Heart right ventricle (tissue), 16 donors: ENCODE measurements at places on chromosomes 7 and 10. TPM values are rescaled to one million over a fixed set of nuclear protein-coding genes. Genes with fewer than 3 reads are reported as not detected.

- H3K4me3 ChIP-seq = no peak overlapping the region
- no peaks in the 10 kb centered on the region for H3K27me3 ChIP-seq
- peak; percentile 21 for DNase-seq
- H3K4me1 ChIP-seq = peaks cover 16% of the 10 kb centered on the region
Measured at GRCh38 chr10:131994435-131994834, 12.7 kb upstream of the BNIP3 start.

DNA sequence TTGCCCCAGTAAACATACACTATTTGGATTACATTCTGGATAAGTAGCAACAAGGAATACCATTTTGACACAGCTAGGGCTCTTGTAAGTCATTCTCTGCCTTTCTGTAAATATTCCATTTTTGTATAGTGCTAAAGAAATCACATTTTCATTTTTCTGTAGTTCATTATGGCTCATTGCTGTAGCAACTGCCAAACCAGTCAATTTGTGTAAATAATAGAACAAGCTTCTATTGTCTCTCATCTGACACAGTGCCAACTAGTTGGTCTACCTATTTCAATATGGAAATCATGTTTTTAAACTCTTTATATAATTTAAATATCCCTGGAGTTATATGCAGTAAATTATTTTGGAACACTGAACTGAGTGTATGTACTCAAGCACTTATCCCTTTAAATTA is 193.7 kb downstream of the RELN start:
- no peaks in the 10 kb centered on the region for H3K4me1 ChIP-seq
- H3K36me3 ChIP-seq = no peaks in the 10 kb centered on the region
- no peak overlapping the region for H3K27ac ChIP-seq

- DNase-seq = no peak
- no peak overlapping the region for H3K4me3 ChIP-seq
- H3K27me3 ChIP-seq = no peaks in the 10 kb centered on the region
- H3K36me3 ChIP-seq = no peaks in the 10 kb centered on the region
Measured at GRCh38 chr10:61486738-61487396, 33.7 kb upstream of the TMEM26 start.

- H3K27ac ChIP-seq = no peak overlapping the region
- H3K27me3 ChIP-seq = peaks cover 9% of the 10 kb centered on the region
- H3K36me3 ChIP-seq = no peaks in the 10 kb centered on the region
- no peak overlapping the region for H3K4me3 ChIP-seq
- DNase-seq = no peak
- H3K4me1 ChIP-seq = no peaks in the 10 kb centered on the region
Measured at GRCh38 chr10:48213047-48213446, 61.4 kb downstream of the FRMPD2 start.

- no peak for DNase-seq
- H3K36me3 ChIP-seq = no peaks in the 10 kb centered on the region
- H3K4me1 ChIP-seq = peaks cover 13% of the 10 kb centered on the region
- no peak overlapping the region for H3K4me3 ChIP-seq
- H3K27me3 ChIP-seq = peaks cover 70% of the 10 kb centered on the region
Measured at GRCh38 chr10:42864575-42864974, 82.0 kb downstream of the BMS1 start.

DNA sequence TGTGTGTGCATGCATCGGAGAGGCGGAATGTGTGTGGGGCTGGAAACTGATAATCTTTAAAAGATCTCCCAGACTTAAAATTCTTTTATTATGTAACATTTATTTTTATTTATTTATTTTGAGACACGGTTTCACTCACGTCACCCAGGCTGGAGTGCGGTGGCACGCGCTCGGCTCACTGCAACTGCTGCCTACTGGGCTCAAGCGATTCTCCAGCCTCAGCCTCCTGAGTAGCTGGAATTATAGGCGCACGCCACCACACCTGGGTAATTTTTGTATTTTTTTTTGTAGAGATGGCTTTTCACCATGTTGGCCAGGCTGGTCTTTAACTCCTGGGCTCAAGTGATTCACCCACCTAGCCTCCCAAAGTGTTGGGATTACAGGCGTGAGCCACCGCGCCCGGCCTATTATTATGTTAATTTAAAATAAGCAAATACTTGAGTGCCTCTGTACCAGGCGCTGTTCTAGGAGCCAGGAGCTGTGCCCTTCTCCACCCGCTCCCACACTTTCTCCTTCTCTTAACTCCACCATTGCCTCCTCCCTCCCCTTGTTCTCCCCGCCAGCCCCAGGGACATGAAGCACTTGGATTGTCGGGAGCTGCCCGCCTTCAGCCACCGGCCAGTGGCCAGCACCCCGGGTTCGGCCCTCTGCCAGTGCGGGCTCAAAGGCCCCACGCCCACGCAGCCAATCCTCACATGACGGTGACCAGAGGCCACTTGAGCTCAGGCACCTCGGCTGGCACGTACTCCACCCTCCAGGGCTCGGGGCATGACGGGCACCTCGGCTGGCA is 163.6 kb downstream of the DNAJB6 start:
- no peaks in the 10 kb centered on the region for H3K4me1 ChIP-seq
- H3K36me3 ChIP-seq = no peaks in the 10 kb centered on the region
- peaks cover 21% of the 10 kb centered on the region for H3K27me3 ChIP-seq
- H3K27ac ChIP-seq = no peak overlapping the region
- no peak for DNase-seq

- no peak overlapping the region for H3K27ac ChIP-seq
- H3K4me1 ChIP-seq = no peaks in the 10 kb centered on the region
- H3K27me3 ChIP-seq = no peaks in the 10 kb centered on the region
- no peak for DNase-seq
Measured at GRCh38 chr7:10579561-10579960, 394.1 kb upstream of the PHF14 start.

DNA sequence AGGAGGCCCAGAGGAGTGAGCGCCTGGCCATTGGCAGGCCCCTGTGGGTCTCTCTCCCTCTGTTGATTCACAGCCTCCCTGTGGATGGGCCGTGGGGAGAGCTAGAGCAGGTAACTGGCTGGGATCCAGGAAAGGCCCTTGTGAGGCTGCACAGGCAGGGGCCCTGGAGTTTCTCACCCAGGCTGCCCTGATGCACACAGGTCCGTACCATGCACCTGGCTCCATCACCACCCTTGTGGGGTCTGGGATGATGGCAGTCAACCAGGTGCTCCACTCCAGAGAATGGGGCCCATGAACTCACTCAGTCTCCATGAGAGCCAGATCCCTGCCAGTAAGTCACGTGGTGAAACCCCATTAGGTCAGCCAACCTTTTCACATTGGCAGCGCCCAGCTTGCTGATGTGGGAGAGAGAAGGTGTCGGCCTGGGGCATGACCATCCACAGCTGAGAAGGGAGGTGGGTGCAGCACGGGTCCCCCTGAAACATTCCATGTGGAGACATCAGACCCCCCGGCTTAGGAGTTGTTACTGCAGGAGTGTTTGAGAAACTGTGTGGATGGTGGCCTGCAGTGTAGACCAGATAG is 320.8 kb downstream of the ADARB2 start:
- peaks cover 51% of the 10 kb centered on the region for H3K27me3 ChIP-seq
- no peak overlapping the region for H3K4me3 ChIP-seq
- H3K36me3 ChIP-seq = no peaks in the 10 kb centered on the region
- peaks cover 5% of the 10 kb centered on the region for H3K4me1 ChIP-seq
- no peak for DNase-seq

GRCh38 chr7:8637322-8637721 is 203.9 kb downstream of the NXPH1 start:
- no peak overlapping the region for H3K4me3 ChIP-seq
- no peak overlapping the region for H3K27ac ChIP-seq
- no peaks in the 10 kb centered on the region for H3K27me3 ChIP-seq
- DNase-seq = no peak

GRCh38 chr10:51344371-51344770 is 270.1 kb downstream of the PRKG1 start:
- H3K36me3 ChIP-seq = no peaks in the 10 kb centered on the region
- H3K4me1 ChIP-seq = peaks cover 19% of the 10 kb centered on the region
- no peak for DNase-seq

GRCh38 chr7:6647541-6647940 is 10.4 kb downstream of the ZNF316 start:
- H3K4me1 ChIP-seq = no peaks in the 10 kb centered on the region
- H3K4me3 ChIP-seq = no peak overlapping the region
- no peaks in the 10 kb centered on the region for H3K27me3 ChIP-seq
- peaks cover 99% of the 10 kb centered on the region for H3K36me3 ChIP-seq
- H3K27ac ChIP-seq = no peak overlapping the region

- peaks cover 63% of the 10 kb centered on the region for H3K4me1 ChIP-seq
- no peak for DNase-seq
- no peaks in the 10 kb centered on the region for H3K27me3 ChIP-seq
- H3K27ac ChIP-seq = peak overlapping the region; percentile 48
Measured at GRCh38 chr10:31011017-31011664, 20.5 kb downstream of the ZNF438 start.

DNA sequence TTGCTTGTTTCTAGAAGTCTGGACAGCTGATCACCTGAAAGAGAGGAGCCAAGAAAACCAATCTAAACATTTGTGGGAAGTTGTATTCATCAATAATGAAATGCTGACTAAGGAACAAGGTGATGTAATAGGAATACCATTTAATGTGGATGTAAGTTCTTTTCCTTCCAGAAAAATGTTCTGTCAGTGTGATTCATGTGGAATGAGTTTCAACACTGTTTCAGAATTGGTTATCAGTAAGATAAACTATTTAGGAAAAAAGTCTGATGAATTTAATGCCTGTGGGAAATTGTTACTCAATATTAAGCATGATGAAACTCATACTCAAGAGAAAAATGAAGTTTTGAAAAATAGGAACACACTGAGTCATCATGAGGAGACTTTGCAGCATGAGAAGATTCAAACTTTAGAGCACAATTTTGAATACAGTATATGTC is 39.8 kb upstream of the ZNF37A start:
- no peaks in the 10 kb centered on the region for H3K4me1 ChIP-seq
- H3K27ac ChIP-seq = no peak overlapping the region
- H3K27me3 ChIP-seq = no peaks in the 10 kb centered on the region
- DNase-seq = no peak
- H3K4me3 ChIP-seq = no peak overlapping the region
- peaks cover 46% of the 10 kb centered on the region for H3K36me3 ChIP-seq

GRCh38 chr7:7321681-7322080 is 139.3 kb downstream of the C1GALT1 start:
- no peaks in the 10 kb centered on the region for H3K36me3 ChIP-seq
- no peaks in the 10 kb centered on the region for H3K27me3 ChIP-seq
- no peak overlapping the region for H3K27ac ChIP-seq

GRCh38 chr10:67401711-67402110 is 294.3 kb downstream of the CTNNA3 start:
- H3K27ac ChIP-seq = no peak overlapping the region
- no peaks in the 10 kb centered on the region for H3K4me1 ChIP-seq
- no peaks in the 10 kb centered on the region for H3K36me3 ChIP-seq
- H3K27me3 ChIP-seq = no peaks in the 10 kb centered on the region
- no peak for DNase-seq

GRCh38 chr10:72567889-72568640 is 57.8 kb downstream of the MICU1 start:
- H3K27ac ChIP-seq = no peak overlapping the region
- no peaks in the 10 kb centered on the region for H3K27me3 ChIP-seq
- DNase-seq = no peak
- no peaks in the 10 kb centered on the region for H3K4me1 ChIP-seq

- H3K27me3 ChIP-seq = no peaks in the 10 kb centered on the region
- no peak overlapping the region for H3K4me3 ChIP-seq
- H3K4me1 ChIP-seq = no peaks in the 10 kb centered on the region
- no peak for DNase-seq
- H3K27ac ChIP-seq = no peak overlapping the region
Measured at GRCh38 chr10:47353351-47353750, 5.2 kb downstream of the RBP3 start.

- no peak overlapping the region for H3K27ac ChIP-seq
- no peak for DNase-seq
- no peaks in the 10 kb centered on the region for H3K36me3 ChIP-seq
- H3K4me1 ChIP-seq = no peaks in the 10 kb centered on the region
- no peak overlapping the region for H3K4me3 ChIP-seq
Measured at GRCh38 chr7:98394377-98394836, 6.5 kb downstream of the BAIAP2L1 start.

DNA sequence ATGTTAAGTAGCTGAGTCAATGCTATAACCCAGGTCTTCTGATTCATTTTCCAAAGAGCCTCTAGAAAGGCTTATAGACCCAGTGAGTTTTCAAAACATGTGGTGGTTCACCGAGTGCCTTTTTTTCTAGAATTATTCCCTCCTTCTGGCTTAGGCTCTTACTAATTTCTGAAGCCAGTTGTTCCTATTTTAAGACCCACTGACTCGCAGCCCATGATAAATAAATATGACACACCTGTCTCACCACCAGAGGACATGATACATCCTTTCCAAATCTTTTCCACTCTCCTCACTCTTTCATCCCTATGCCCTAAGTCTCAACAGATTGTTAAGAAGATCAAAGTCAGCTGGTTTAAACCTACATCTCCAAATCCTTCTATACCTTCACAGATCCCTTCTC is 126.0 kb upstream of the WNT16 start:
- H3K27me3 ChIP-seq = no peaks in the 10 kb centered on the region
- DNase-seq = no peak
- no peaks in the 10 kb centered on the region for H3K4me1 ChIP-seq
- H3K4me3 ChIP-seq = no peak overlapping the region
- no peaks in the 10 kb centered on the region for H3K36me3 ChIP-seq

- no peak overlapping the region for H3K27ac ChIP-seq
- H3K27me3 ChIP-seq = no peaks in the 10 kb centered on the region
- H3K4me1 ChIP-seq = no peaks in the 10 kb centered on the region
- H3K4me3 ChIP-seq = no peak overlapping the region
Measured at GRCh38 chr10:105269689-105270088, 628.6 kb downstream of the SORCS3 start.

- no peaks in the 10 kb centered on the region for H3K36me3 ChIP-seq
- H3K27ac ChIP-seq = peak overlapping the region; percentile 100
- H3K4me3 ChIP-seq = peak overlapping the region; percentile 82
- H3K4me1 ChIP-seq = peaks cover 68% of the 10 kb centered on the region
- DNase-seq = no peak
Measured at GRCh38 chr10:103193820-103194529, 903 bp upstream of the NT5C2 start.

GRCh38 chr10:69412232-69412790 is 4.4 kb downstream of the TACR2 start:
- no peak for DNase-seq
- no peak overlapping the region for H3K4me3 ChIP-seq
- H3K4me1 ChIP-seq = peaks cover 28% of the 10 kb centered on the region
- H3K27me3 ChIP-seq = no peaks in the 10 kb centered on the region
- H3K36me3 ChIP-seq = no peaks in the 10 kb centered on the region

DNA sequence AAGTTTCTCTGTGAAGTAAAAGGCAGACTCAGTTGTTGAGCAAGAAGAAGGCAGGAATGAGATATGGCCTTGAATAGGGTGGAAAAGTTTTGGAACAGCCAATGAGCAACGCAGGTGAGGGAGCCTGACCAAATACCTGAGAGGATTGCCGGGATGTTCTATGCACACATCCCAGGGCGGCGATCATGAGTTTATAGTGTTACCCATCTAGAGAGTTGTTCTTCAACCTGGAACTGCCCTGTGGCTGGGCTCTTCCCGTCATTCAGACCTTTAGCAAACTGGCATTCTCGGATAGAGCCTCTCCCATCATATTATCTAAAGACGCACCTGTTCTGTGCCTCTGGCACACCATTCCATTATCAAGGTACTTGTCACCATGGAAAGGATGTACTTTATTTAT is 103.0 kb upstream of the KIF5B start:
- H3K4me1 ChIP-seq = peaks cover 8% of the 10 kb centered on the region
- no peaks in the 10 kb centered on the region for H3K36me3 ChIP-seq
- H3K27ac ChIP-seq = no peak overlapping the region
- no peak overlapping the region for H3K4me3 ChIP-seq
- no peak for DNase-seq

Gene ZNF804B
- not detected for total RNA-seq

Gene DNAJC12
- 5.9 TPM for total RNA-seq

Gene HOXA11
- not detected for total RNA-seq

Gene GPR15LG
- total RNA-seq = not detected

Gene C7orf57
- total RNA-seq = 0.24 TPM

Gene NUTM2D
- total RNA-seq = 3.1 TPM

Gene PTPRZ1
- total RNA-seq = 0.86 TPM

Gene EGR2
- 1.2 TPM for total RNA-seq

Gene NDUFA5
- total RNA-seq = 255 TPM

Gene ANKRD22
- not detected for total RNA-seq

Gene HGF
- 1.4 TPM for total RNA-seq
